ENCODE measurements at places on chromosomes 16 and 17. TPM values are rescaled to one million over a fixed set of nuclear protein-coding genes. Genes with fewer than 3 reads are reported as not detected.

Gene RDM1
- total RNA-seq, result 0.47 TPM

DNA sequence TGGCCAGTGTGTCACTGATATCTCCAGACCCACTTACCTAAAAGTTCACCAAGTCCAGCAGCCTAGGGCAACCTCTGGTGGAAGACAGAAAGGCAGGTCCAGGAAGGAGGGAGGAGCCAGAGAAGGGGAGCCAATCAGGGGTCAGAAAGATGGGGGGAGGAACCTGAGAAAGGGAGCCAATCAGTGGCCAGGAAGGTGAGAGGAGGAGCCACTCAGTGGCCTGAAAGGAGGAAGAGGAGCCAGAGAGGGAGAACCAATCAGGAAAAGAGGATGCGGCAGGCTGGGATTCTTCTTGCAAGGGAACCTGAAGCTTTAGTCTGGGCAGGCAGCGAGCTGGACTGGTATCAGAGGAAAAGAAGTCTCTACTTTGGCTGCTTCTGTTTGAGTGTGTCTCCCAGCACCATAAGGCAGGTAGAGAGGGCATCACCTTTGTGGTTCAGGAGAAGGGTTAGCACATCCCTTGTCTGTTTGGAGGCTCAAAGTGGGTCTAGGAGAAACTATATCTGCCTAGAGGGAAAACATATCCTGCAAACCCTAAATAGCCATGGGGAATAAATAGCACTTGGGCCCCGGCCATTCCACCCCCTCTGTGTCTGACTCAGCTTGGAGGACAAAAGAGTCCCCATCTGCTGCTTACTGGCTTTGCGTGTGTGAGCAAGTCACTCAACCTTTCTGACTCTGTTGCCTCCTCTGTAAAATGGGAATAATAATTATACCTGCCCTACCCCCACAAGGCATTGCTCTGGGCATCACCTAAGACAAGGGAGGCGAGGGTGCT, 43.4 kb upstream of the CRHR1 start:
- no peak for DNase-seq

Gene NPIPA5
- 10.2 TPM for total RNA-seq

- no peak for DNase-seq
Measured at GRCh38 chr16:73315645-73316044, 267.7 kb upstream of the ZFHX3 start.

GRCh38 chr17:9900784-9901183, 4.3 kb downstream of the RCVRN start:
- DNase-seq, result no peak

DNA sequence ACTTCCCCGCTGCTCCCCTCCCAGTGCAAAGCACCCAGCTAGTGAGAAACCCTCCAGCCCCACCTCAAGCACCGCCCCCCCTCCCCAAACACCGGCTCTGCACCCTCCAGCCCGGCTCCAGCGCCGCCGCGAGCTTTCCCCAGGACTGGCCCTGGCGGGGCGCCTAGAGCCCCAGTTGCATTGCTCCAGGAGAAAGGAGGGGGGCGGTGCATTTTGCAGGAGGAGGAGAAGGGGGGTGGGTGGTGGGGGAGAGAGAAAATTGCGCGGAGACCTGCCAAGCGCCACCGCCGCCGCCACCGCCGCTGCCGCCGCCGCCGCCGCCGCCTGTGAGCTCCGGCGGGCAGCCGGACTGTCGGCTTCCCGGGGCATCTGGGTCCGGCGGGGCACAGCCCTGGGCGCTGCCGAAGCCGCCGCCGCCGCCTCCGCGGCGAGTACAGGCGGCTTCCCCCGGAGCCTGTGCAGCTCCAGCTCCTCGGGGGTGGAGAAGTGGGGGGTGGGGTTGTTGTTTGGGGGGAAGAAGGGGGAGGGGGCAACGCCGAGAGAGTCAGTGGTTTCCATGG, 333 bp upstream of the NOG start:
- no peak for DNase-seq

DNA sequence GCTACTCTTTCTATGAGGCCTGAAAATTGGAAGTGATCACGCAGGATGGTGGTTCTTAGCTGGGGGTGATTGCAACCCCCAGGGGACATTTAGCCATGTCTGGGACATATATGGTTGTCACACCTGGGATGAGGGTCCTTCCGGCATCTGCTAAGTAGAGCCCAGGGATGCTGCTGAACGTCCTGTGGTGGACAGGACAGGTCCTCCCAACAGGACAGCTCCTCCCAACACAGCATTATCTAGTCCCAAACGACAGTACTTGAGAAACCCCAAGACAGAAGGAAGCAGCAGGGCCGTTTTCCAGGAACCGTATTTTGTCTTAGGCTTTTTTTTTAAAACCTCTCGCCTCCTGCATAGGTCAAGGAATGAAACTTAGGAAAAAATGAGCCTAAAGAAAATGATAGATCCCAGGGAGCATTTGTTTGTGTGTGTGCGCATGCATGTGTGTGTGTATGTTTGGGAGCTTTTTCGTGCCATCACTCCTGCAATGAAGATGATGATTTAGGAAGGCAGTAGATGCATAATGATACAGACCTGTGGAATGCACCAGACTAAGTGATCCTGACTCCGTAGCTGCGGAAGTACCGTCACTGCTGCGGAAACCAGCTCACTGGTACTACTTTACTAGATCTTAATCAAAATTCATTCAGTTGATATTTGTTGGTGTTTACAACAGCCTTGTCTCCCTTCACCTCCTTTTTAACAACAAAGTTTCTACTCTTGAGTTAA, 118.2 kb downstream of the SNX29 start:
- DNase-seq, result no peak

- DNase-seq, result peak; percentile 55
Measured at GRCh38 chr16:11783319-11784037, 13.6 kb downstream of the ZC3H7A start.

Gene FUS
- total RNA-seq, result 66.1 TPM

Gene ZNF768
- total RNA-seq, result 36.2 TPM

DNA sequence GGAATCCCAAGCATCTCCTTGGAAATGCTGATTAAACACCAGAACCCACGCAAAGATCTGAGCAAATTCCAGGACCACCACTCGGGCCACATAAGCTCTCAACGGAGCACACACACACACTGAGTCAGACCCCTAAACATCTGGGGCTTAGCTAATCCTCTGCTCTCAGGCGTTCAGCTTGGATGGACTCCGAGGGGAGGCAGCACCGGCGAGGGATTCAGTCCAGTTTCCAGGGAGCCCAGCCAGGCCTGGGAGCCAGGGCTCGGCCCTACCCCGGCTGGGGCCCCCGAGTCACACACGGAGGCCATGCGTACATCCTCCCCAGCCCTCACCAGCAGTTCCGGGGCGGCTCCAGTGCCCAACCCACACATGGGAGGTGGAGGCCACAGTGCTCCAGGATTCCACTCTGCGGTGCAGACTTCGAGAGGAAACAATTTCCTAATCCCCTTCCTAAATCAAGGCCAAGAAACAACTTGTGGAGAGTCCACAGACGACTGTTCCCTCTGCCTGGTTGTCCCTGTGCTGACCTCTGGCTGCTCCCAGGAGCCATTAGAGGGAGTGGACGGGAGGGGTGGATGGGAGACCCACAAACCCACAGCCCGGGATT, 70.5 kb downstream of the GAS7 start:
- DNase-seq, result no peak

DNA sequence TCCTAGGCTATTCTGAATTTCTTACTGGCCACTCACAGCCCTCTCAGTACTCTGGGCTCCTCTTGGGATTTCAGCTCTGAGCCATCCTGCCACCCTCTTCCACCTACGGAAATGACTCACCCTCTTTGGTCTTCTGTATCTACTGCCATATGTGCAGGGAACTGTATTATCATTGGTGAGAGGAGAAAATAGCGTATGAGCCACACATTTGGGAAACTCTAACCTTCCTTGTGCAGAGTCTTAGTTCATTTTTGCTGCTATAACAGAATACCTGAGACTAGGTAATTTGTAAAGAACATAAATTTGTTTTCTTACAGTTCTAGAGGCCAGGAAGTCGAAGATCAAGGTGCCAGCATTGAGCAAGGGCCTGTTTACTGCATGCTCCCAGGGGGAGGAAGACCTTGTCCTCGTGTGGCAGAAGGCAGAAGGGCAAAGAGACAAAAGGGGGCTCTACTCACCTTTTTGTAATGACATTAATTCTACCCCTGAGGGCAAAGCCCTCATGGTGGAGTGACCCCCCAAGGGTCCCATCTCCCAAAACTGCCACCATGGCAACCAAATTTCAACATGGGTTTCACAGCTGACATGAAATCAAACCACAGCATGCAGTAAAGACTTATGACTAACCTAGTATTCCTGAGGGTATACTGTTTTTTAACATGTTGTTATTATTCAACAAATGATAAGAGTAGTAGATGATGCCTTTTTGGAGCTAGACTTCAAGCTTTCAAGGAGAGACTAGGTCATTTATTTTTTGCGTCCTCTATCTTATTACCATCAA, 191.8 kb downstream of the PRKCA start:
- peak; percentile 63 for DNase-seq

Gene SGCA
- total RNA-seq, result not detected

Gene KRT39
- total RNA-seq, result not detected

All from glomerular endothelial cell (primary cell).